ENCODE measurements at places on chromosomes 16 and 17.

GRCh38 chr16:87819983-87820382 is 49.3 kb downstream of the SLC7A5 start:
- no peak for DNase-seq

DNA sequence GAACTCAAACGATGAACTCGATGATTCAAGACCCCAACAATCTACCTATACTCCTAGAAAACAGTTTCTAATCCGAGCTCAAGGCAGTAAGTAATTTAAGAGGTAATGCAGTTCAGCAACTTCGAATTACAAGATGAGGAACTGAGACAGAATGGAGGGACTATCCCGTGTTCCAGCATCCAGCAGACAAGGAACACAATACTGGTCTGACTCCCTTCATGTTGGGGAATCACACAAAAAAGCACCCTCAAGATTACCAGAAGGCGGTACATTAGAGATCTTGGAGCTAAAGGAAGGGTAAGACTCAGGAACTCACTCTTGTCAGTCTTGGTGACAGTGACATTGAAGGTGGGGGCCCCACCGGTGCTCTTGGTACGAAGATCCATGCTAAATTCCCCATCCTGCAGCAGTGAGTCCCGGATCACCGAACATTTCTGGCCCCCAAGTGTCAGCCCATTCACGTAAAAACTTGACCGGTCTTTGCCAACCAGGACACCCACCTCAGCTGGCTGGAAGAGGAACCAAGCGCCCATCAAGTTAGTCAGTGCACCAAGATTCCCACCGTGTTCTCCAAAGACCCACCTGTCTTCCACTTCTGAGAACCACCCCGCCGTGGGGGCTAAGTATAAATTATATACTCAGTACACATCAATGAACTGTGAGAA is 1.9 kb downstream of the PFN1 start:
- DNase-seq: no peak

GRCh38 chr16:35516551-35516950 is 2057.1 kb downstream of the TP53TG3F start:
- no peak for DNase-seq

DNA sequence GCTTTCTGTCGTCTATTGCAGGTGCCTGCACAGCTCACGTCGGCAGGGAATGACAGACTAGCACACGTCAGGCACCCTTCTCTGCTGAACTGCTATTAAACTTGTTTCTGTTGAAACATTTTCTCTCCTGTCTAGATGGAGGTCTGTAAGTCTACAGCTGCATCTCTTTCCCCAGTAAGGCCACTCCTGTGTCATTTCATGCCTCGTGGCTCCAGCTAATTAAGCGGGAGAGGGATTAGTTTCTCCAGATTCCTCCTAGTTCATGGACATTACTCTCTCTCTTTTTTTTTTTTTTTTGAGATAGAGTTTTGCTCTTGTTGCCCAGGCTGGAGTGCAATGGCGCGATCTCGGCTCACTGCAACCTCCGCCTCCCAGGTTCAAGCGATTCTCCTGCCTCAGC is 54.5 kb downstream of the FOXK2 start:
- no peak for DNase-seq

GRCh38 chr16:27745348-27745747 is 195.4 kb downstream of the KATNIP start:
- DNase-seq: no peak

DNA sequence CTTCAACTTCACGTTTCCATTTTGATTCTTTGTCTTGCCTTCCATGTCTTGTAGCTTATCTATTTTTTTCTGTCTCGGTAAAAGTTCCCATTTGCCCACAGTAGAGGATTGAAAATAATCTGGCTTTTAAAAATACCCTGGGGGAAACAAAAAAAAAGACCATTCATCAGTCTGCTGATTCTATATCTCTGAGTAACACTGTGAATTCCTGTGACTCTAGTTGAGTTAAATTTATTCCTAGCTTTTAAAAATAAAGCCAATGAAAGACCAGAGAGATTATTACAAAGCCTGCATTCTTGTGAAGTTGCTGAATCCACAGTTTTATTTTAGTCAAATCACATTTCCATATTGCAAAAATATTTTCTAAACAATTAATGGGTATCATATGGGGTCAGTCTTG is 532.3 kb downstream of the CDH13 start:
- no peak for DNase-seq

DNA sequence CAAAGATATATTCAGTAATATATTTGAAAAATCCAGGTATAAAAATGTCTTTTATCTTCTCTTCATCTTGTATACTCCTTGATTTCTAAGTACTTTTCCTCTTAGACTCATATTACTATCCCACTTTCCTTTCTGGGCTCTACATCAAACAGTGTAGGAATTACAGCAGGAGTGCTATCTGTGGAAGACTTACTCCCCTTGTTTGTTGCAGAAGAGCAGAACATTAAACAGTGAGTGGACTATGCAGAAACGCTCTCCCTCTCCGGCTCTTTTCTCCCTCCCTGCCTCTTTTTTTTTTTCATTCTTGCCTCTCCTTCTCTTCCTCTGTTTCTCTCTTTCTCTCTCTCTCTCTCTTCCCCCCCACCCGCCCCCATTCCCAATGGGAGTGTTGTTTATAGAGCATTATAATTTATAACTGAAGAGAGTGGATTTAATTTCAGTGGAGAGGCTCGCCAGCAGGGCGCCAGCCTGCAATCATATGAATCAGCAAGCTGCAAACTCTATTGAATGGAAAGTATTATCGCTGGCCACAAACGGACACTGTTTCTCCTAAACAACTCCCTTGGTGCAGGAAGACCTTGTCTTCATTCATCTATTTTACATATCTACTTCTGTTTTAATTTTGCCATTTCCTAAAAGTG is 242.3 kb upstream of the TBX2 start:
- no peak for DNase-seq

GRCh38 chr16:22192261-22193062 is 13.6 kb upstream of the EEF2K start:
- peak; percentile 58 for DNase-seq

DNA sequence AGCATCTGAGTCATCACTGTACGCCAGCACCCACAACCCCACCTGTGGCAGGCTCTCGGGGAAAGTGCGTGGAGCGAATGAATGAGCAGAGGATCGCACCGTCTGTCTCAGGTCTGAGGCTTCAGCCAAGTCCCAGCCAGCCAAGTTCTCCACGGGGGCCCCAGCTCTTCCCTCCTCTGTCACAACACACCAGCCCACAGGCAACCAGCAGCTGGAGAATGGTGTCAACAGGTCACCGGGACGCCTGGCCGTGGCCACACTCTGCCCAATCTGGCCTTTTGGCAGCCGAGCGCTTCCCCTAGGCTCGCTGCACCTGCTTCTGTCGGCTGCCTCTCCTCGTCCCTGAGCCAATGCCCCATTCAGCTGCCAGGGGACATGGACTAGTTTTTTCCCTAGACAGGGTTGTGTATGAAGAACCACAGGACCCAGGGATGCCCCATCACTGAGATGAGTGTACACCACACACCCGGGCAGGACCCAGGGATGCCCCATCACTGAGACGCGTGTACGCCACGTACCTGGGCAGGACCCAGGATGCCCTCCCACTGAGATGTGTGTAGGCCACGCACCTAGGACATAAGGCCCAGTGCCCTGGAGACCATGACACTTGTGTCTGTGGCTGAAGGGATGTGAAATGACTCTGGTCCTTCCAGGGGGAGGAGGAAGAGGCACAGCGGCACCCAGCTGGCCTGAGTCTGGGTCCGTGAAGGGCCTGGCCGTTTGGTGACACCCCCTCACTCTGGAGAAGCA is 52.8 kb downstream of the ABR start:
- no peak for DNase-seq

DNA sequence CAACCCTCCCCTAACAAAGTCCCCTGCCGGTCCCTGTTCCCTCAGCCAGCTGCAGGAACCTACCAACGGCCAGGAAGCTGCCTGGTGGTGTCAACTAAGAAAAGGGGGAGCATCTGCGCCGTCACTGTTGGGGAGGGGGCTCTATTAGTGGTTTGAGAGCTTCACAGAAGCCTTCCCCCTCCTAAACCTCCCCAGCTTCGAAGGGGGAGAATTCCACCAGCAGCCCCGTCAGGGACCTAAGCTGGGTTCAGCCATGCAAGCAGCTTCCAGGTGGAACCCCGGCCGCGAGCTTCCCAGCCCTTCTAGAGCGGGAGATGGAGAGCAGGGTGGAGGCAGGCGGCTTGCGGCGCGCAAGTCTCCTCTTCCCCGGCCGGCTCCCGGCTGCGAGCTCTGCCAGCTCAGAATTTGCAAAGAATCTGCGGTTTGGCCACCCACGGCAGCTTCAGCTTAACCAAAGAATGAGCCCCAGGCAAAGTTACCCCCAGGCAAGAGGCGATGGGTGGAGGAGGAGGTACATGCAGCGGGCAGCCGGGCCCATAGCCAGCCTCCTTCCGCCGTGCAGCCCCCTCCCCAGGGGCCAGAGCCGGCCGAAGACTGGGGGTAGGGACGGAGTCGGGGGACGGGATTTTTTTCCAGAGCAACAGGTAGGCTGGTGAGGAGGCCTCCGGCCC is 33.7 kb downstream of the DDX19A start:
- DNase-seq: peak; percentile 60

GRCh38 chr17:67246403-67246652 is 1.3 kb upstream of the HELZ start:
- no peak for DNase-seq

GRCh38 chr17:48636177-48637018 is 10.2 kb upstream of the HOXB9 start:
- peak; percentile 51 for DNase-seq

DNA sequence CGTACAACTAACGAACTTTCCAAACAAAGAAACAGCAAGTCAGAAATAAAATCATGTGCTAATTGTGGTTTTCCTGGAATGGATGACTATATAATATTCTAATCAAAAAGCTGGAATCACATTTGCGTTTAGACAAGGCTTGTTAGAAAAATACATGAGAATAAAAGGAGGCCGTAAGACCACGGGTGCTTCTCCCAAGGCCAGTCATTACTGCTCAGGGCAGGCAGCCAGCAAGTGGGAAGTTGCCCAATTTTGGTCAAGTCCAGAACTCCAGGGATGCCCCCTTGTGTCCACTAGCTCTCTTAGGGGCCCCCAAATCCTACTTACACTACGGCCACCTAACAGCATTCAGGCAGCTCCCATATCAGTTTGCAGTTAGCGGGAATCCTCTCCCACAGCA is 25.9 kb upstream of the LYRM9 start:
- DNase-seq: no peak

Measured in naive thymus-derived CD8-positive, alpha-beta T cell (primary cell).